Activated T-cell treated with anti-CD3 and anti-CD28 coated beads, Interleukin-2, amount 50 U/mL, for 24 hours (primary cell): ENCODE measurements at places on chromosomes 3 and 15.

DNA sequence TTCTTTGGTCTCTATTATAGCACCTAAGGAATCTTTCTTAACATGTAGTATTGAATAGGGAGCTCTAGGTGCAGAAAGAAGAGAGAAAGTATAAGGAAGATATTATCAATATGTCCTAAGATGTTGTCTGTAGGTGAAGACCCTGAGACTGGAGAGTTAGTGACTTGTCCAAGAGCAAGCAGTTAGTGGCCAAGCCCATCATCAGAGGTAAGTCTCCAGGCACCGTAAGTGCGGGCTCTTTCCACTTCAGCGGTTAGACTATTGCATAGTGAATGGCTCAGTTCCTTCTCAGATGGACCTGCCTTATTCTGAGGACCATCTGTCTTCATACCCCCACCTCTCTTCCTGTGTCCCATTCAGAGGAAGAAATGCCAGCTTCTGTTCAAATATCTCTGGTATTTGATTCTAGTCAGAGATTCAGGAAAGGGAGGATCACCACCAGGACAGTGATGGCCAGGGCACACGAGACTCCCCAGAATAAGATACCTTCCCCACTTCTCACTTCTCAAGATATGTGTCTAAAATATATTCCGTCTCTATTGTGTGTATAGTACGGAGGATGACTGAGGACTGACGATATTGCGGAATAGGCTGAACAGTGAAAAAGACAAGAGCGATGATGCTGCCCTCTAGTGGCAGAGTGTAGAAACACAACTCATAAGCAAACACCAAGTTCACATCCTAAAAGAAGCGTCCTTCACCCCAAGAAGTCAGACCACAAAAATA, 19.1 kb upstream of the ADGRG7 start:
- no peak for DNase-seq

DNA sequence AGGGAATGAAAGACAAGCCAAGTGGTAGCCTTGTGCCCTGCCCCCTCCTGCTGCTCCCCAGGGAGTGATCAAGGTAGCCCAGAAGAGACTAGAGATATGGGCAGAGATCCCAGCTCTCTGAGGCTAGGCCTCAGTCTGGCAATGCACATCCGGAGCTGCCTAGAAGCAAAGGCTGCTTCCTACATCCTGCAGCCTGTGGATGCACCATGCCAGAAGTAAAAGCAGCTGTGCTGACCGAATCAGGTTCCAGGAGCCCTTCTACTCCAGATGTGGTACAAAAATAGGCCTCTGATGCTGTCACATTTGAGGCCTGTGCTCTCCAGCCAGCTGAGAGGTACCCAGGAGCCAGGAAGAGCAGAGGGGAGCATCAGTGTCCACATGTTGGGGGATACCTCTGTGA, 16.0 kb downstream of the TRAIP start:
- no peak for DNase-seq

- no peak for DNase-seq
These were observed at the start of gene RARB for GRCh38 chr3:25427942-25428788. RARB (plus strand) TSS chr3:25428263; CDS start chr3:25428732, 469 bp downstream.

DNA sequence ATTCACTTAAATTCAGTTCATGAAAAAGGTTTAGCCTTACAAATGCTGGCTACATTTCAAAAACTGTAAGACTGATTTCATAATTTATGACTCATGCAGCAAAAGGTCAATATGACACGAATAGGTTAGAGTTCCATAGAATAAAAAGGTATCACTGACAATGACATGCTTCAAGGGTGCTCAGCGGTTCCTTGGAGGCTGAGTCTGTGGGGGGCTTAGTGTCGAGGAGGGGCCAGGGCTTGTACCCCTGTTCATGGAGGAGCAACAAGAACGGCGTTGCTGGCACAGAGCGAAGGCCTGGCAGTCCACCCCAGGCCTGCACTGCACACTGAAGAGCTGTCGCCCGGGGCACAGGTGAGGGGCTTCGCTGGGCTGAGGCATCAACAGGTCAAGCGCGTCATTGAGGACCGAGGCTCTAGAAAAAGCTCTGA, 174.2 kb downstream of the NR1D2 start:
- DNase-seq, result no peak

- no peak for DNase-seq
These were observed 126.1 kb downstream of the LRRK1 start for GRCh38 chr15:101045236-101045646.

DNA sequence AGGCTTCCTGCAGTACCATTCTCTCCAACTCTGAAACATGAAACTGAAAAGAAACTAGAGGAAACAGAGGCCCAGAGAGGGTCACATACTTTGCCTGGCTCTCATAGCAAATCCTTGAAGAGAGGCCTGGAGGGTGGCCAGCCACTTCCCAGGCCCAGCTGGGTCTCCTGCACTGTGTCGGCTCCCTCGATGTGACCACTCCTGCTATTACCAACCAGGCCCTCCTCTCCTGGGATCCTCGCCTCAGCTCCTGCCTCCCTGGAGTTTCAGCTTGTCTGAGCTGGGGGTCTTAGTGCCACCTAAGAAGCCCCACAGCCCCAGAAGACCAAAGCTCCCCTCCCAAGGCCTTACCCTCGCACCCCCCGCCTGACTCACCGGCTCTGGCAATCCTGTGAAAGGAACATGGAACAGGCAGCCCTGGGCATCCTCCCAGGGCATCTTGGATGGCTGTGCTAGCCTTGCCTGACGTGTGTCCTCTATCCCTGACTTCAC, 4.6 kb downstream of the LOXL1 start:
- DNase-seq, result no peak

- no peak for DNase-seq
These were observed 68.5 kb downstream of the SLC7A14 start for GRCh38 chr3:170517242-170517945.

GRCh38 chr3:170605490-170605889, 19.6 kb upstream of the SLC7A14 start:
- DNase-seq, result no peak

GRCh38 chr3:1082108-1082507, 10.7 kb upstream of the CNTN6 start:
- no peak for DNase-seq

DNA sequence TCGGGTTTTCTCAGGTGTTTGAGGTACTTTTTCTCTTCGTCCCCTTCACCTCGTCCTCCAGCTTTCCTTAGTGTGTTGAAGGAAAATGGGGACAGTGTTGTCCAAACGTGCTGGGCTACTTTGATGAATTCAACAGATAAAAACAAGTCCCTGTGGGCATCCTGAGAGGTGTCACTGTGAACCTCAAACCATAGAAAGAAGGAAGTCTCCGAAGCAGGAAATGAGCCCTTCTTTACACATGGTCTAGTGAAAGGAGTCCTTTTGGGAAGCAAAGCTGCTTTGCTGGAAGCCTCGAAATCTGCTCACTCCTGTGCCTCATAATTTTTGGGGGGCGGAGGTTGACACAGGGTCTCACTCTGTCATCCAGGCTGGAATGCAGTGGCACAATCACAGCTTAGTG, 10.6 kb downstream of the IL17RB start:
- DNase-seq, result no peak

GRCh38 chr3:184337399-184337714, at the start of gene FAM131A:
FAM131A (plus strand) TSS chr3:184337600; CDS start chr3:184337631, 31 bp downstream.
- DNase-seq, result no peak

DNA sequence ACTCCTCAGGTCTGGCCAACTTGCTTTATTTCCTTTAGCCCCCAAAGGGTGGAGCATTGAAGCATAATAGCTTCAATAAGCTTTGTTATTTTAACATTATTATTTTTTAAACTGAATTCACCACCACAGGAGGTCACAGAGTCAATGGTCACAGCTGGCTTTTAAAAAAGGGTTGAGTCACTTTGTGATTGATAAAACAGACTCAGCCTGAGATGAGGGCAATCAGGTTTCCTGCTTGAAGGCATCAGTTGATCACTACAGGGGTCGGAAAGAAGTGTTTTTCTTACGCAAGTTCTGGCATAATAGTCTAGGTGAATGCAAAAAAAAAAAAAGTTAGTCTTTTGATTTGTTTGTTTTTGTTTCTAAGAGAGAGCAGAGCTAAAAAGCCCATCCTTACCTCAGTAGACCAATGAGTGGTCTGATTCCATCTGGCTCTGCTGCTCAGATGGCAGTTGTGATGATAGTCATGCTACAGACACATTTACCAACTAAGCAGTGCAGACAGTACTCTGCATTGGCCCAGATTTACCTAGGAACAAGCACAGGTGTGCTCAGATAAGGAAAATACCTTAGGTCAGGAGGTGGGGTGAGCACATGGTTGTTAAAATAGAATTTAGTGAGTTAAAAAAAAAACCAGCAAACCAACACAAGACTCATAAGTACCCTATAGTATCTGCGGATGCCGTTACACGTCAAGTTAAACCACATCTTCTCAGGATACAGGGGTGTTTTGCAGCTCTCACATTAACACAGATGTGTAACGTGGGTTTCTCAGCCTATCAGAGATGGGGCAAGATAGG, 22.6 kb downstream of the ZNF80 start:
- no peak for DNase-seq

DNA sequence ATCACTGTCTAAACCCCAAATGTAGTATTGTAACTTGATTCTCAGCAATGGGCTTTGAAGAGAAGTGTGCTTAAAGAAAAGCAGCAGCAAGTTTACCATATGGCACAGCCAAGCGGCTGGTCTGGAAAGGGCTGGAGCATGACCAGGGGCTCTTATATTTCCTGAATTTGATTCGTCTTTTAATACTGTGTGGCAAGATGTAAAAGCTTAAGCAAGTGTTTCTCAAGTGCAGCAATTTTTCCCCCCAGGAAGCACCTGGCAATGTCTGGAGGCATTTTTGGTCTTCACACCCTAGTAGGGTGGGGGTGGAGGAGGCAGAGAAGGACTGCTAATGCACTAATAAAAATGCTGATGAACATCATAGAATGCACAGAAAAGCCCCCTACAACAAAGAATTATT, 397.9 kb downstream of the NTRK3 start:
- DNase-seq, result no peak

DNA sequence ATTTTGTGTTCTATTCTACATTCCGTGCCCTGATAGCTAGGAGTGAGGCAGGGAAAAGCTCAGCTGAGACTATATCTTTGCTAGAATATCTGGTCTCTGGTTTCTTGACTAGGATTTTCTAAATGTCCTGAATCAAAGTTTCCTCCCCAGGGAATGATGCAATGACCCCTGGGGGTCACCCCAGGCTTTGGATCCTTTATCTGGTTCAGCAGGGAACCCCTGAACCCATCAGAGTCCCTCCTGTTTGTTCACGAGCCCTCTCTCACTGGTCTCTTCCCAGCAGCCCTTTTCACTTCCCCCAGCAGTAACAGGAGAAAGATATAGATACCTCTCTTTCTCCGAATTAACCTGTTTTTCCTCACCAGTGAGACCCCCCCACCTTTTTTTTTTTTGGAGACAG, 14.3 kb downstream of the TM2D3 start:
- no peak for DNase-seq

GRCh38 chr15:58064082-58064979, 1.2 kb downstream of the ALDH1A2 start:
- no peak for DNase-seq

GRCh38 chr3:176977331-176977730, 220.0 kb downstream of the TBL1XR1 start:
- DNase-seq, result no peak

DNA sequence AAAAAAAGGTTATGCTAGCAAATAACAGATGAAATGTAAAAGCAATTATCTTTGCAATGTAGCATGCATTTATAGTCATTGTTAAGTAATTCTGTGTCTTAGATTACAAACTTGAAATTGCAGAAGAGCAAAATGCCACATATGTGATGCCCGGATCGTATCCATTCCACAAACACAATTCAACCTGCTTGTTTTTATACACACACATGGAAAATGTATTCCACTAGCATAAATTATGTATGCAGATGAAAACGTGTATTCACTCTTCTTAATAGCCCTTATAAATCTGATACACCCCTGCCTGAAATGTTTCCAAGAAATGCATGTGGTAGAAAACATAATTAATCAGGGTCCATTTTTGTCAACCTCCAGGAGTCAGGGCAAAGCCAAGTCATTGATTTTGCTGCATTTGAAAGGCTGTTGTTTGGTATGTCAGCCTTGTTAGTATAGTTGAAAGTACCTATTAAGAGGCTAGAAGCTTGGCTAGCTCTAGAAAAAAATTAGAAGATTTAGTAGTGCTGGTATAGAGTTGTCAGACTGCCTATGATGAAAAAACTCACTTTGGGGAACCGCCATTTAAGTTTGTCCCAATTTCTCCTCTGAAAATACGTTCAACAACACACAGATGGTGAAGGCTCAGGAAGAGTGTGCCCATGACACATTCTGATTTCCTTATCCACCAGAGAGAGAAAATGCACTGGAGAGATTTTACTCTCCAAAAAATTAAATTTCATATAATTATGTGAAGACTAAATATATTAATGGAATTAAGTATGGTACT, 69.2 kb upstream of the TMC3 start:
- DNase-seq, result no peak

DNA sequence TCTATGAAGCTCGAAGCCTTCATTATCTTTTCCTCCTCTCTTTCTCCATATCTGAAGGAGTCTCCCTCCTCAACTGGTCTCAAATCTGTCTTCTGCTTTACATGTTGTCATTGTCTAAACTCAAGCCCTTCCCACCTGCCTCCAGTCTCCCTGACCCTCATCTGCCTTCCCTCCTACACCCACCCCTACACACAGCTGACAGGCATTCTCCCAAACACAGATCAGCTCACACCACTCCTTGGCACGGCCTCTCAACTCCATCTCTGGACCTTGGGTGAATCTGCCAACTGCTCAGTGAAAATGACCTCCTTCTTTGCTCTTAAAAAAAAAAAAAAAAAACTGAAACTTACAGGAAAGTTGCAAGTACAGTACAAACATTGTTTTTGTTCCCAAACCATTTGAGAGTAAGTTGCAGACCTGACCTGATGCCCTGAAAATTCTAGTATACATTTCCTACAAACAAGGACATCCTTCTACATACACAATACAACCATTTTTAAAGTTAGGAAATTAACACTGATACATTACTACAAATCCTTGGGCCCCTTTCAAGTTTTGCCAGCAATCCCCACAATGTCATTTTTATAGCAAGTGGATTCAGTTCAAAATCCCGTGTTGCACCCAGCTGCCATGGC, 49.4 kb upstream of the UBE2E1 start:
- DNase-seq, result no peak

DNA sequence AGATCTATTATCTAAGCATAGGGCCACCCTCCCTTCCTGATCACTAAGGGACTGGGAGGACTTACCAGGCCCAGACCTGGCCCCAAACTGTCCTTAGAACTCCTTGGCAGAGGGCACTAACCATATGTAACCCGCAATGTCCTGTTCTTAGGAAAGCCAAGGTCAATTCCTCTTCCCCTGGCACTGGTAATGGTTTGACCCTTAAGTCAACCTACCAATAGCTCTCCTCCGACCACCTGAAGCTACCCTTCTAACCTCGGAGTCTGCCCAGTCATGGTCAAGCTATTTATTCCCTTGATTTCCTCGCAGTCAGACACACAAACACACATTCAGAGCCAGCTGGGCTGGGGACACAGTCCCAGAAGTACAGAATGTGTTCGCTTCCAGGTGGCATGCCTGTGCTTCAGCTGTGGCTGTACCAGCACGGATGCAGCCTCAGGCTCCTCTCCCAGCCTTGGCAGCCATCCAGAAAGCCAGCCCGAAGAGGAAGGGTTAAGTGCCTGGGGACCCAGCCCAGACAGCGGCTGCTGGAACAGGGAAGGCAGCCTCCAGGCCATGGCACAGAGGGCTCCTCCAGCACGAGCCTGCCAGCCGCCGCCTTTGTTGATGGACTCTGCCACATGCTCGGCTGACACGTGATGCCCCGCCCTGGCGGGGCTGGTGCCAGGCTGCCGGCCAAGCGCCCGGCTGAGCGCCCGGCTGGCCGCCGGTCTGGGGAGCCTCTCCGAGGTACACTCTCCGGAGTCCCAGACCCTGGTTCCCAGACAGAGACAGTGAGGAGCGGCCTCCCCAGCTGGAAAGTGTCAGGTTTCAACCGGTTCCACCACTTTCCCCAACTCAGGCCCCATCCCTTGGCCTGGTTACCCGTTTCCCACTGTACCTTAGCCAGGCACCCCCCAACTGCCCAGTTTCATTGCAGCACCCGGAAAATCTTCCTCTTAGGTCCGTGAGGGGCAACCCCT, 5.5 kb downstream of the BMF start:
- no peak for DNase-seq
